Peyer's patch (tissue), 4 donors: ENCODE measurements at places on chromosomes 5 and 9. TPM values are rescaled to one million over a fixed set of nuclear protein-coding genes. Genes with fewer than 3 reads are reported as not detected.
A peak's percentile ranks its signal among the peaks of the same experiment; 100 is the strongest.

DNA sequence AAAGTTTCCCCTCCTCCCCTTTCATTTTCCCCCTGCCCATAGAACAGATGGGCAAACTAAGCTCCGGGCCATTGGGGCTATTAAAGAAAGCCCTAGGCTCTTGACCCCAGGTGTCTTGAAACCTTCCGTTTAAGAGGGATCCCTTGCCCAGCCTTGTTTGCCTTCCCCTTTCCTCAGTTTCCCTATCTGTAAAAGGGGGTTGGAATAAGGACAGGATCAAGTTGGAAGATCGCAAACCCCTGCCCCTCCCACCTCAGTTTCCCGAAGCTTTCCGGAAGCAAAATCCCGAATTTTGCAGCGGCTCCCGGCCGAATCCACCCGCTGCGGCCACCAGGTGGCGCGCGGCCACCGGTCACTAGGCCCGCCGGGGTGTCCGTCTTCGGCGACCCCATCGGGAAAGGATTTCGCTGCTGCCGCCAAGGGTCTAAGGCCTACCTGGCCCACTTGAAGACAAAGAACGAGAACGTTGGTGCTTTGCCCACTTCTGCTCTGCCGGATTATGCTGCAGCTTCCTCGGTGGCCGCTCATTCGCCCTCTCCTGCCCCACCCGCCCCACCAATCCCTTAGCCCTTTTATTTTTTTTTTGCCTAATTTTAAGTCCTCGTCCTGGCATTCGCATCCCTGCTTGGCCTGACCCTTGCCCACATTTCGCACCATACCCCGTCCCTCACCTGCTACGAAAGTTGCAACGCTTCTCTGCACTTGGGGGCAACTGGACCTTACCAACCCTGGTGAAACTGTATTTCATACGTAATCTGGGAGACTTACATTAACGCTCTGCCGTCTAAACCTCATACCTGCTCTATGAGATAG is 962 bp upstream of the NR6A1 start:
- H3K4me3 ChIP-seq = peak overlapping the region; percentile 78
- peak overlapping the region; percentile 78 for H3K27ac ChIP-seq
- H3K27me3 ChIP-seq = peaks cover 4% of the 10 kb centered on the region

GRCh38 chr5:26492906-26493459 is 545.4 kb downstream of the CDH9 start:
- H3K4me3 ChIP-seq = no peak overlapping the region
- DNase-seq = no peak
- no peaks in the 10 kb centered on the region for H3K27me3 ChIP-seq
- no peaks in the 10 kb centered on the region for H3K4me1 ChIP-seq
- H3K36me3 ChIP-seq = no peaks in the 10 kb centered on the region

GRCh38 chr5:126446498-126447224 is 23.5 kb downstream of the GRAMD2B start:
- H3K27ac ChIP-seq = peak overlapping the region; percentile 45
- H3K36me3 ChIP-seq = peaks cover 1% of the 10 kb centered on the region
- no peak overlapping the region for H3K4me3 ChIP-seq
- H3K4me1 ChIP-seq = no peaks in the 10 kb centered on the region
- DNase-seq = peak; percentile 68

DNA sequence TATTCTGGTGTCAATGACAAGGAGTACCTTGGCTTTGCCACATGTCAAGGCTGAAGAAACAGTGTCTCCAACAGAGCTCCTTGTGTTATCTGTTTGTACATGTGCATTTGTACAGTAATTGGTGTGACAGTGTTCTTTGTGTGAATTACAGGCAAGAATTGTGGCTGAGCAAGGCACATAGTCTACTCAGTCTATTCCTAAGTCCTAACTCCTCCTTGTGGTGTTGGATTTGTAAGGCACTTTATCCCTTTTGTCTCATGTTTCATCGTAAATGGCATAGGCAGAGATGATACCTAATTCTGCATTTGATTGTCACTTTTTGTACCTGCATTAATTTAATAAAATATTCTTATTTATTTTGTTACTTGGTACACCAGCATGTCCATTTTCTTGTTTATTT is 19.8 kb downstream of the CD274 start:
- no peaks in the 10 kb centered on the region for H3K4me1 ChIP-seq
- no peak overlapping the region for H3K27ac ChIP-seq
- no peak for DNase-seq
- H3K4me3 ChIP-seq = no peak overlapping the region
- H3K36me3 ChIP-seq = no peaks in the 10 kb centered on the region
- H3K27me3 ChIP-seq = no peaks in the 10 kb centered on the region

- H3K36me3 ChIP-seq = no peaks in the 10 kb centered on the region
- H3K4me1 ChIP-seq = peaks cover 39% of the 10 kb centered on the region
- peak overlapping the region; percentile 67 for H3K4me3 ChIP-seq
Measured at GRCh38 chr5:150778088-150778516, 455 bp upstream of the SMIM3 start.

DNA sequence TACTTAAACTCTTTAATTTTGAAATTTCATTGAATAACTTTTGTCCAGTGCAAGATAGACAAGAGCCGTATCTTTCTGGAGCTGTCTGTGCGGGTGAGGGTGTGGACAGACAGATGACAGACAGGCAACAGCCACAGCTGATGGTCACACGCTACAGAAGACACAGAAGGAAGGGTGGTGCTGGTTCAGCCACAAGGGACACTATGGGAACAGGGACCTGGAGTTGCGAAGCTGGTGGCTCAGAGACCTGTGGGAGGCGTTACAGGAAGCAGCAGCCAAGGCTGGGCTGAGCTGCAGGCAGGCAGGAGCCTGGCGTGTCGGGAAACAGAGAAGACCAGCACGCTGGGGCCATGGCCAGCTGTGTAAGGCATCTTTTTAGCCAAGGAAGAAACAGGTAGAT is 104.4 kb downstream of the WNK2 start:
- no peak overlapping the region for H3K4me3 ChIP-seq
- H3K36me3 ChIP-seq = no peaks in the 10 kb centered on the region
- no peaks in the 10 kb centered on the region for H3K4me1 ChIP-seq
- H3K27ac ChIP-seq = no peak overlapping the region
- H3K27me3 ChIP-seq = no peaks in the 10 kb centered on the region
- DNase-seq = peak; percentile 37

- H3K4me1 ChIP-seq = no peaks in the 10 kb centered on the region
- no peaks in the 10 kb centered on the region for H3K27me3 ChIP-seq
- no peak for DNase-seq
- H3K27ac ChIP-seq = no peak overlapping the region
Measured at GRCh38 chr5:37918424-37918823, 78.6 kb upstream of the GDNF start.

GRCh38 chr5:157443041-157443549 is 16.9 kb upstream of the NIPAL4 start:
- DNase-seq = no peak
- H3K27ac ChIP-seq = no peak overlapping the region

DNA sequence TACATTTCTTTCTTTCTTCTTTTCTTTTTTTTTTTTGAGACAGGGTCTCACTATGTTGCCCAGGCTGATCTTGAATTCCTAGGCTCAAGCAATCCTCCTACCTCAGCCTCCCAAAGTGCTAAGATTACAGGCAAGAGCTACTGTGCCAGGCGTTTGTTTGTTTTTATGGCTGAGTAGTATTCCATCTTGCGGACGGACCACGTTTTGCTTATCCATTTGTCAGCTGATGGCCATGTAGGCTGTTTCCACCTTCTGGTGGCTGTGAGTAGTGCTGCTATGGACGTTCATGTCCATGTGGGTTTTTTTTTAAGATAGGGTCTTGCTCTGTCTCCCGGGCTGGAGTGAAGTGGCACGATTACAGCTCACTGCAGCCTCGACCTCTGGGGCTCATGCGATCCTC is 2.5 kb downstream of the DOK3 start:
- DNase-seq = no peak
- H3K4me3 ChIP-seq = no peak overlapping the region
- no peak overlapping the region for H3K27ac ChIP-seq
- H3K27me3 ChIP-seq = no peaks in the 10 kb centered on the region
- no peaks in the 10 kb centered on the region for H3K36me3 ChIP-seq

DNA sequence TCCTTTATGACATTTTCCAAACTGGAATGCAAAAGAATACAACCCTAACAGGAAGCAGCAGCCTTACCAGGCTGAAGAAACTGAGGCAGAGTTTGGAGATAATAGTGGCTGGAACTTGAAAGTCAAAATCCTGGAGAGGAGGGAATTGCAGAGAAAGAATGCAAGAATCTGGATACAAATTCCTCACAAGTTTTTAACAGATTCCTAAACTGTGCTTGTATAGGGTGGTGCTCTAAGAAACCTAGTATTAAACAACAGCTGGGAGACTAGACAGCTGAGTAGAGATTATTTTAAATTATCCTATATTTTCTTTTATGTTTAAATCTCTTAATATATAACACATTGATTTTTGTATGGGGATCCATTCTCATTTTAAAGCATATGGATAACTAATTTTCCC is 30.7 kb downstream of the INVS start:
- DNase-seq = no peak
- no peak overlapping the region for H3K4me3 ChIP-seq
- H3K4me1 ChIP-seq = no peaks in the 10 kb centered on the region
- H3K36me3 ChIP-seq = no peaks in the 10 kb centered on the region
- H3K27ac ChIP-seq = no peak overlapping the region

The MYMK gene
- not detected for total RNA-seq

The BDP1 gene
- 25.7 TPM for total RNA-seq

The PDE8B gene
- 3.1 TPM for total RNA-seq

The FOXD4 gene
- not detected for total RNA-seq

The CCDC187 gene
- 0.35 TPM for total RNA-seq

The SLC2A8 gene
- 58.1 TPM for total RNA-seq

The DBH gene
- total RNA-seq = not detected

The PHF2 gene
- total RNA-seq = 21.7 TPM

The CEL gene
- total RNA-seq = 5.1 TPM
